ENCODE measurements at places on chromosomes 12 and 14.
A peak's percentile ranks its signal among the peaks of the same experiment; 100 is the strongest.

DNA sequence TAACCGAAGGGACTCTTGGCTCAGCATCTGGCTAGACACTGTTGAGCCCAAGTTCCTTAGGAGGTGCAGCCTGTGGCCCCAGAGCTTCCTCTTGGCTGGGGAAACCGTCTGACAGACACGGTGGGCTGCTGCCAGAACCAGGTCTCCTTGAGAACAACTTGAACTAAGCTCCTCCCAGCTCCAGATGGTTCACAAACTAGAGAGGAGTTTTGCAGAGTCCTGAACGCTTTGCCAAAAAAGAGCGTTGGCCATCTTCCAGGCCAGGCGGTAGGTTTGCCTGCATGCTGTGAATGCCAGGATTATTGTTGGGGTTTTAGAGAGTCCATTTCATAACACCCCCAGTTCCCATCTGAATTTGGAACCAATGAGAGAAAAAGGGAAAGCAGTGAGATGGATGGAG is 399.8 kb downstream of the RGS6 start:
- DNase-seq = no peak

DNA sequence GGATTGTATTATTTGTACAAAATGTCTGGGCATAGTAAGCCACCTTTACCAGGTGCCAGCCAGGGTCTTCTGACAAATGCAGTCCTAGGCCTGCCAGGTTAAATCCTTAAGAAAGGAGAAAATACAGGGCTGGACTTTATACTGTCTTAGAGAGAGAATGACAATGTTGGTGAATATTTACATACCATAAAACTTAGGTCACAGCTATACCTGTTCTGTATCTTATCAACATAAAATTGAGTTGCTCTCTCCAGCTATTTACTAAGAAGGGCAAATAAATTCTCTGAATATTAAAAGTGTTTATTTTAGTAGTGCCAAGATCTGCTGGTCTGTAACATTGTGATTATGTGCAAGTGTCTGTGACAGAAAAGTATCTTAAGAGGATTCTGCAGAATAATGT is 971.1 kb downstream of the AACS start:
- DNase-seq = no peak

DNA sequence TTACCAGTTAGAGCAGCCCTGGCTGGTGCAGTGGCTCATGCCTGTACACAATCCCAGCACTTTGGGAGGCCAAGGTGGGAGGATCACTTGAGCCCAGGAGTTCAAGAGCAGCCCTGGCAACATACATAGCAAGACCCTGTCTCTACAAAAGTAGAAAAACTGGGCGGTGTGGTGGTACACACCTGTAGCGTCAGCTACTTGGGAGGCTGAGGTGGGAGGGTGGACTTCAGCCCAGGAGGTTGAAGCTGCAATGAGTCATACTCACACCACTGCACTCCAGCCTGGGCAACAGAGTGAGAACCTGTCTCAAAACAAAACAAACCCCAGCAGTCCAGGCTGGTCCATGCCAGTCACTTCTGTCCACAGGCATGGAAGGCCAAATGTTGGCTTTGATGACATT is 7.4 kb downstream of the COX14 start:
- DNase-seq = no peak

GRCh38 chr12:114131824-114132223 is 165.7 kb upstream of the RBM19 start:
- no peak for DNase-seq

GRCh38 chr12:117732761-117733548 is 235.8 kb downstream of the KSR2 start:
- no peak for DNase-seq

- no peak for DNase-seq
Measured at GRCh38 chr12:29672580-29672979, 111.2 kb downstream of the TMTC1 start.

- no peak for DNase-seq
Measured at GRCh38 chr14:68940614-68941185, 38.4 kb downstream of the ACTN1 start.

DNA sequence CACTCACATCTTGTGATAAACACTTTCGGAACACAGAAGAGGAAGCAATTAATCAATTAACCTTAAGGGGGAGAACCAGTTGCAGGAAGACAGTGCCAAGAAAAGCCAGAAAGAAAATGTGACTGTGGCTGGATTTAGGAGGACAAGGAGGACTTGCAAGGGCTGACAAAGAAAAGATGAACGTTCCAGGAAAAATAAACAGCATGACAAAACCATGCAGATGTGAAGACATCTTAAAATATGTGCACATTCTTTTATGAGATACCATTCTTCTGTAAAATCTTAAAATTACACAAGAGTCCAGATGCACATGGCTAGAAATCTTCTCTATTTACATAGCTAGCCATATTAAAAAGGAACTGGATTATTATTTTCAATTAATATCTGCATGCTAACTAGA is 33.4 kb downstream of the KITLG start:
- DNase-seq = no peak

DNA sequence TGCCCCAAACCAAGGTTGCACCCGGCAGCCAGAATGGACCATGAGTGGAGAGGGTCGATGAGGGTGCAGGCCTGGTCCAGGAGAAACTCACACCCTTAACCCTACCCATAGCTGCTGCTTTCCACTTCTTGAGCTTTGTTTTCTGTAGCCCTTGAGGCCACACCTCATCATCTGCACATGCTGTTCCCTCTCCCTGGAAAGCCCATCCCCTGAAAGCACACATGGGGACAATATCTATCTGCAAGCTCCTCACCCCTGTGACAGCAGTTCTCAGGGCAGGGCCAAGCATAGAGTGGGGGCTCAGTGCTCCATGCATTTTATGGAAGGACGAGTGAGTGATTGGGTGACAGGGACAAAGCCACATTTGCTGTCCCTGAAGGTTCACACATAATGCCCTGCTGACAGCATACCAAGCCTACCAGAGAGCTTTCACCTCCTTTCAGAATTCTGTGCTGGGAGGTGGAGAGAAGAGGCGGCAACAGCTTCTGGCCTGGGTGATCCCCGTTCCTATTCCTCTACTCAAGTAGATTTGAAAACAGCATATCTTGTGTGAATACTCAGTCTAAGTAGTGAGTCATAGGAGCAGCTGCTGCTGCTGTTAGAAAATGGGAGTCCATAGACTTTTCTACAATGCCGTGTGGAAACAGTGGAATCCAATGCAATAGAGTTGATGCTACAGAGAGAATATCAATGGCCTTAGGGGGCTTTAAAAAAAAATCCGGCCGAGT is 44.6 kb downstream of the SRGAP1 start:
- peak; percentile 44 for DNase-seq

GRCh38 chr12:70260646-70261045 is 17.4 kb downstream of the CNOT2 start:
- DNase-seq = no peak

DNA sequence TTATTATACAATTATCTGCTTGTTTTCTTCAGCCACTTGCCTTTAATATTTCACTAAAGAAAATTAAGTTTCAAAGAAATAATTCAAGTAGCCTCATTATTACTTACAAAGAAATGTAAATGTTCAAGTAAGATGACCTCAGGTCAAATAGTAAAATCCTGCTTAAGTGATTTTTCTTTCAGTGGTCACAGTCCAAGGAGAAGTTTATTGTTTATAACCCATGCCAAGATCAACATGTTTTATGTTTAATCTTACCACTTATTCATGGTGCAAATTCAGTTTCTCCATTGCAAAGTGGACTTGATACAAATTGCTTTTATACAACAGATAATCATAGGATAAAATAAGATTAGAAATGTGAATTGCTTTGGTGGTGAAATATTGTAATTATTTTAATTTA is 370.2 kb upstream of the FLRT2 start:
- DNase-seq = no peak

GRCh38 chr12:13028825-13029570 is 15.2 kb upstream of the FAM234B start:
- no peak for DNase-seq

GRCh38 chr12:84502180-84502860 is 410.3 kb downstream of the SLC6A15 start:
- DNase-seq = no peak

DNA sequence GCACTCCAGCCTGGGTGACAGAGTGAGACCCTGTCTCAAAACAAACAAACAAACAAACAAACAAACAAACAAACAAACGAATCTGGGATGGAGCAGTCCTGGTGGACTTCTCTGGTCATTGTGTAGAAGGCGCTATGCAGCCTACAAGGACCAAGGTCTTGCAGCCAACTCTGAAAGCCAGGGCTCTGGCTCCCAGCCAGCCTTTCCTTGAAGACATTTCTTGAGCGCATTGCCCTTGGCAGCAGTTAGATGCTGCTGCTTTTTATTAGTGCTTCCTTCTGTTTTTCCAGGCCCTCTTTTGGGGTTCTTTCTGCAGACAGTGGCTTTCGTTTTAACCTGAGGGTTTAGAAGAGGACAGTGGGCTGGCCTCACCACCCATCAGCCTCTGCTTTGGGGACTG is 20.2 kb downstream of the CCDC177 start:
- DNase-seq = no peak

DNA sequence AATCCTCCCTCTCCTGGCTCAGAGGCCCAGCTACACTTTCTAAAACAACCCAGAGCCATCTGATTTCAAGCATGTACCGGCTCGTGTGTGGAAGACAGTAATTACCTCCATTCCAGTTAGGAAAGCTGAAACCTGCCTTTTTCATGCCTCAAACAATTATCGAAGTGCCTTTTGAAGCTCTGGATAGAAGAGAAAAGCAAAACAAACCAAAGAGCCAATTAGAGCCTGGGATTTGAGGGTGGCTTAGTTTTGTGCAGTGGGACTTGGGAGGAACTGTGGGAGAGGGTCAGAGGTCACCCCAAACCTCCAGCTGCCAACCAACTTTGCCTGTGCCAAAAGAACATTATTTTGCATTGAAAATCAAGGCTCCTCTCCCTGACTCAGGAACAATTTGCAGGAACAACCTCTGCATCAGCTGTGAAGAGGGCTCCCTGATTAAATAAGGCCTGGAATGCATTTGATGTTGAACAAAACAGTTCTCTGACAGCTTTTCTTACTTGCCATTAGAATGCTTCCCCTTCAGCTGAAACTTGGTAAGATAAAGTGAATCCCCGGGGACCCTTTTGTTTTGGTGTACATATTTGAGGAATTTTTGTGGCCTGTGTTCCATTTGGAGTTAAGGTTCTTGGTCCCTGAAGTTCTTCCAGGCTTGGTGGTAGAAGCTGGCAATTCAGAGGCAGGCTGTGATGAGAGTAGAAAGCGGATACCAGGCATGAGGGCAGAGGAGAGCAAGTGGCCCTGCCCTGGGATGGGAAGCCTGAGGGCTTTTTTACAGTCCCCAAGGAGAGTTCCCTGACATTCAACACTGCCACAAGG is 270.1 kb downstream of the ZFP36L1 start:
- DNase-seq = peak; percentile 33

DNA sequence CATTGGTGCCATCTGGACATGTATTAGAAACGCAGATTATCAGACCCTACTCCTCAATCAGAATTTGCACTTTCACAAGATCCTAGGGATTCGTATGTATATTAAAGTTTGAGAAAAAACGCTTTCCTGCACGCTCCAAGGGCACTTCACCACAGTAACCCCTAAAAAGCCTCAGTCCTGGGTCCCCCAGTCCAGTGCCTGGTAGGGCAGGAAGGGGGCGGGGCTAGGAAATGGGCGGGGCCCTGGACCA is 369 bp downstream of the DEPDC4 start:
- DNase-seq = no peak

DNA sequence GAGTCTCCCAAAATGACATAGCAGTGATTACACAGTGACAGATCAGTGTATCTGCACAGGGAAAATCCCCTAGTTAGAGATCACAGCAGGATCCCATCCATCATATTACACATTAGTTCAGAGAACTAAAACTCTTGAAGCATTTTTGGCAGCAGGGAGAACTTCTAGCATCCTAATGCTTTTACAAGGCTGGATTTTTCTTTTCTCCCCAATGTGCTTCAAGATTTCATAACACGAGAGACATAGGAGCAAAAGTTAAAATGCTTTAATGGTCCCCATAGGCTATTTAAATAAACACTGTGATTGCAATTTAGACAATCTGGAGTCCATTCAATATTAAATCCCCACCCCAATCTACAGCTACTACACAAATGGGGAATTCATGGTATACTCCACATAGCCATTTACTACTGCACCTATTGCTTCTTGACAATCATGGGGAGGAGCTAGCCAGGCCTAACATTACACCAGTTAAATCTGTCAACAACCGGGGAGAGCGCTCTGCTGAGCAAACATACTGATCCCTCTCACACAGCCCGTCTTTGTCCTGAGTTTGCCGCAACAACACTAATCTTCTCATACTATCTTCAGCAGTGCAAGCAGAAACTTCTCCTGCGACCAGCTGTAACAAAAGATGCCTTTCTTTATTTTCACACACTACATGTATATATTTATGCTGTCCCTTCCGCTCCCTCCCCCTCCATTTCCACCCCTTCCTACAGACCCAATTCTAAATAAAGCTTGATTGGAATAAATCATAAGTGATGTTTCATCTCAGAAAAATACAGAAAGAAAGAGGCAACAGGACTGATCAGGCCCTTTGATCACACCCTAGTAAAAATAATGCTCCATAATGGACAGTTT is 120.3 kb upstream of the SOX5 start:
- DNase-seq = no peak

DNA sequence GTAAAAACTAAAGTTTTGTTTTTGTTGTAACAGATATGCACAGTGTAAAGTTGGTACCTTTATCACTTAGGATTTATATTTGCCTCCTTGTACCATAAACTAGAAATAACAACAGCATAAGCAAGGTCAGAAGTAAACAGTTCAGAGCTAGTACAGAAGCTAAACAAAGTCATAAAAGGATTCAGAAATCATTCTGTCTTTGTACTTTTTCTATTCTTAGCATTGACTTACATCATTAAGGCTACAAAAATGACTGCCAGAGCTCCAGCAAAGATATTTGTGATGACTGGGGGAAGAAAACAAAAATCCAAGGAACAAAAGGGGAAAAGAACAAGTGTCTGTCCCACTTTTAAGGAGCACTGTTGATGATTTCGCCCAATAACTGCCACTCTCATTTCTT is 347.2 kb downstream of the CCDC91 start:
- DNase-seq = no peak

- no peak for DNase-seq
Measured at GRCh38 chr12:9597365-9597764, 10.4 kb downstream of the KLRB1 start.

DNA sequence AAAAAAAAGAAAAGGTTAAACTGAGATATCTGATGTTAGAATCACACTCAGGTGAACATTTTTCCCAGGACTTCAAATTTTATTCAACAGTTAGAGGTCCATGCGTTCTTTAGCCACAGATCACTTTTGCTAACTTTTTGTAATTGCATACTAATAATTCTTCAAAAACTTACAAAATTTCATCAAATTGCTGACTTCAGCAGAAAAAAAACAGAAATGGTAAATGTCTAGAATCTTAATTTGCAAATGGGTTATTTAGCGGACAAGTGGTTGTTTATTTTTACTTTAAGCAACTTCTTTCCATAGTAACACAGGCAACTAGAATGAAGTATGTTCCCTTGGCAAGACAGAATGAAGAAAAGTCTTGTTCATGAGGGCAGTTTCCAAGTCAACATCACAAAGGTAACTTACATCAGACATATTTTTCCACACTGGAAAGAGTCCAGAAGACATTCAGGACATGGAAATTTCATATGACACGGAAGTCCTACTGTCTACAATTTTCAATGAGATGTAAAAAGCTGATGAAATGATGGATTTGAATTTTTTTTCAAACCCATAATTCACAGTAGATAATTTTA is 62.5 kb upstream of the SOX5 start:
- DNase-seq = no peak
